ENCODE measurements at places on chromosomes 3 and 15. TPM values are rescaled to one million over a fixed set of nuclear protein-coding genes. Genes with fewer than 3 reads are reported as not detected.

Gene ETV5
- total RNA-seq = 17.6 TPM

Gene RLBP1
- total RNA-seq = not detected

Gene CPNE4
- 68.2 TPM for total RNA-seq

Gene HRH1
- total RNA-seq = 0.50 TPM

Gene MYLK
- total RNA-seq = 345 TPM

Gene SERPINI2
- 3.1 TPM for total RNA-seq

Gene ADPGK
- 74.6 TPM for total RNA-seq

Gene THAP10
- 3.2 TPM for total RNA-seq

GRCh38 chr3:12138044-12138443 lies 20.7 kb downstream of the TIMP4 start:
- no peak for DNase-seq
- no peak overlapping the region for H3K4me3 ChIP-seq
- H3K27ac ChIP-seq = no peak overlapping the region
- H3K36me3 ChIP-seq = no peaks in the 10 kb centered on the region
- H3K4me1 ChIP-seq = no peaks in the 10 kb centered on the region
- no peaks in the 10 kb centered on the region for H3K27me3 ChIP-seq

DNA sequence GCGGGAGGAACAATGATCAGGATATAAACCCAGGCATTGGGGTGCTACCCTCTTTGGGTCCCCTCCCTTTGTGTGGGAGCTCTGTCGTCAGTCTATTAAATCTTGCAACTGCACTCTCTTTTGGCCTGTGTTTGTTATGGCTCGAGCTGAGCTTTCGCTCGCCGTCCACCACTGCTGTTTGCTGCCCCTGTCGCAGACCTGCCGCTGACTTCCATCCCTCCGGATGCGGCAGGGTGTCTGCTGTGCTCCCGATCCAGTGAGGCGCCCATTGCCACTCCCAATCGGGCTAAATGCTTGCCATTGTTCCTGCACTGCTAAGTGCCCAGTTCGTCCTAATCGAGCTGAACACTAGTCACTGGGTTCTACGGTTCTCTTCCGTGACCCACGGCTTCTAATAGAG lies 1443.7 kb upstream of the CADM2 start:
- no peak overlapping the region for H3K4me3 ChIP-seq
- no peaks in the 10 kb centered on the region for H3K36me3 ChIP-seq

- H3K36me3 ChIP-seq = no peaks in the 10 kb centered on the region
- no peak overlapping the region for H3K27ac ChIP-seq
- H3K4me1 ChIP-seq = no peaks in the 10 kb centered on the region
- no peaks in the 10 kb centered on the region for H3K27me3 ChIP-seq
These were observed 8.4 kb upstream of the GP5 start for GRCh38 chr3:194407423-194407822.

DNA sequence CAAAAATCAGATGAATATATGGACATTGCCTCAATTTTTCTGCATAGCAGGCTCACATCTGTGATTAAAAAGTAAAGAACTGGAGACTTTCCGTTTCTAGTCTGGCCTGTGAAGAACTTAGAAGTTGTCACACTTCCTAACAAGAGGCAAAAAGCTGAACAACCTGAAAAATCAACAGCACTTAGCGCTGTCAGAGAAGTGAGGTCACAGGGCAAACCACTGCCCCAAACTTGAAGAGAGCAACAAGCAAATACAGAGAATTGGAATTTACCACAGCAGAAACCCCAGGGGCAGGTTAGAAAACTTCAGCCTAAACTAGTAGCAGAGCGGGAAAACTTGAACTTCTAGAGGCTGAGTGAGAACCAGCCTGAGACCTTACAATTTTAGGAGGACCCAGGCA lies 38.9 kb downstream of the CCDC54 start:
- no peak overlapping the region for H3K4me3 ChIP-seq
- DNase-seq = no peak
- no peaks in the 10 kb centered on the region for H3K36me3 ChIP-seq
- no peaks in the 10 kb centered on the region for H3K27me3 ChIP-seq
- no peaks in the 10 kb centered on the region for H3K4me1 ChIP-seq

DNA sequence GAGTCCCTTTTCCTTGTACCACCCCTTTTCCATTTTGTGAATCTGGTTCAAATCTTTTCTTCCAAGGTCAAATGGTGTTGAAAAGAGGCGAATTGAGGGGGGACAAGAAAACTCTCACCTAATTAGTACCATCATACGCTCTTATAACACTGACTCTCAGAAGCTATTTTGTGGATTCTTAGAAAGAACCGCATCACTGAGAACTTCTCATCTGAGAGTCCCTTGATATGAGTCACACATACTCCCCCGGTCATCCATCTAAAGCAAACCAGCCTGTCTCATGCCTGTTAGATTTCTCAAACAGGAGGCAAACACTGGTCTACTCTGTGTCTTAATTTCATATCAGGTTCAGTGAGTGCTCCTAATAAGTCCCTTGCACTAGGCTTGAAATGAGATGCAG lies 76.5 kb upstream of the SPRED1 start:
- no peaks in the 10 kb centered on the region for H3K36me3 ChIP-seq
- no peak for DNase-seq
- no peaks in the 10 kb centered on the region for H3K4me1 ChIP-seq
- no peaks in the 10 kb centered on the region for H3K27me3 ChIP-seq
- H3K4me3 ChIP-seq = no peak overlapping the region

DNA sequence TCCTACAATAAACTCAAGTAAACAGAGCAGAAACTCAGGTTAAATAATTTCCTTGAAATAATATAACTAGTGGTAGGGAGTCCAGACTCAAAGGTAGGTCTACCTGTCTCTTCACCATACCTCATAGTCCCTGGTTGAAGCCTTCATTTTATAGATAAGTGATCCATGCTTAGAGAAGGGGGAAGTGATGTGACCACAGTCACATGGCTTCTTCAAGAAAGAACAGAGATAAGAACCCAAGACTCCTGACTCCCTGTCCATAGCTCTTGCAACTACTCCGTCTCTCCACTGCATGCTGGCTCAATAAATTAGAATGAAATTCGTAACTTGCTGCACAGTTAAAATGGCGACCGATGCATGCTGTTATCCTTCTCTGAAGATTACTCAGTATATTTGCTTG lies 11.0 kb upstream of the C15orf61 start:
- peaks cover 2% of the 10 kb centered on the region for H3K36me3 ChIP-seq
- DNase-seq = no peak
- H3K4me1 ChIP-seq = no peaks in the 10 kb centered on the region
- no peaks in the 10 kb centered on the region for H3K27me3 ChIP-seq
- H3K4me3 ChIP-seq = no peak overlapping the region
- H3K27ac ChIP-seq = no peak overlapping the region

DNA sequence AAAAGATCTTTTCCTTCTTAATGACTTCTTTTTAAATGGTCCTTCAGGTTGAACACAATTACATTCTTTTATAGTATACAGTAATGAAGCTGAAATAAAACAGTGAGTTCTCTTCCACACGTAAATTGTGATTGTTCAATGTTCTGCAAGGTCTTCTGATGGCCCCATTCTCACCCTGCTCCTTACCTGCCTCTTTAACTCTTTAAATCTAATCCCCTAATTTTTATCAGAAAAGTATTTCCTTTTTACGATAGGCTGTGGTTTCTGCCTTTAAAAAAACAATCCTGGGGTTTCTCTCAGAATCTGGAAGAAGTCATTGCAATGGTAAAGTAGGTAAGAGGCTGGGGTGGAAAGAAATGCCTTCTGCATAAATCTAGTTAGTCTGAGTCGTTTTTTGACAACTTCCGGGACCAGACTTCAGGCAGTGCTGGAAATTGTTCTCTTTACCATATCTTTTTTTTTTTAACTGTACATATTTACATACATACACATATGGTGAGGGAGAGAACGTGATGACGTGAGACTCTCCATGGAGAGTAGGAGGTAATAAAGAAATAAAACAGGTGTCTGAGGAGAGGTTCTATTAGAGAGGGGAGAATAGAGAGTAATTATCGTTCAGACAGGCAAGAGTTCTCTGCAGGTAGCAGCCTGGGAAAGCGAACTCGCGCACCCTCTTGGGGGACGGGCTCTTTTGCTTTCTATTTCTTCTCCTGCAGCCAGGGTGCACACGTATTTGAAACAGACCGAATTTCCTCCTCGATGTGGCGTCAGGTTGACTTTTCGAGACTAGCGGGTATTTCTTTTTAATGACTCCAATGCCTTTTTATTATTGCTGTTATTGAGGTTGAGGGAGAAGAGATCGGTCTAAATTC lies at the start of gene SIDT1:
Gene SIDT1, plus strand, starts transcription at position 730 of the 872 bp plus-strand sequence. CDS start 467 bp downstream, outside the sequence.
- no peaks in the 10 kb centered on the region for H3K36me3 ChIP-seq
- DNase-seq = peak; percentile 69
- no peaks in the 10 kb centered on the region for H3K27me3 ChIP-seq
- H3K4me1 ChIP-seq = no peaks in the 10 kb centered on the region

DNA sequence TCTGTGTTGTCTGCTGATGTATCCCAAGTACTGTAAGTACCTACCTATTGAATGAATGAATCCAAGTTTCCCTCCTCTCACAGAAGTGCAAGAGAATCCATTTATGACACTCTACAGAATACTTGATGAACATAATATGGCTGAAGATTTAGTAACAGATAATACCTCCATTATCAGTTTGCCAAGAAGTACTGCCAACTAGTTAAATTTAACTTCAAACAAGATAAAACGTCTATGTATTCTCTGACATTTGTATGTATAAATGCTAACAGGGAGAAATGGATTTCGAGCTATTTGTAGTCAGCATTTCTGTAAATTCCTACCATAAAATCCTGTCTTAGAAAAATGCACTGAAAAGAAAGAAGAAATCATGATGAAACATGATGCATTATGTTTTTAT lies 217.6 kb downstream of the STT3B start:
- no peaks in the 10 kb centered on the region for H3K4me1 ChIP-seq
- H3K27me3 ChIP-seq = no peaks in the 10 kb centered on the region
- no peak for DNase-seq
- no peak overlapping the region for H3K27ac ChIP-seq

DNA sequence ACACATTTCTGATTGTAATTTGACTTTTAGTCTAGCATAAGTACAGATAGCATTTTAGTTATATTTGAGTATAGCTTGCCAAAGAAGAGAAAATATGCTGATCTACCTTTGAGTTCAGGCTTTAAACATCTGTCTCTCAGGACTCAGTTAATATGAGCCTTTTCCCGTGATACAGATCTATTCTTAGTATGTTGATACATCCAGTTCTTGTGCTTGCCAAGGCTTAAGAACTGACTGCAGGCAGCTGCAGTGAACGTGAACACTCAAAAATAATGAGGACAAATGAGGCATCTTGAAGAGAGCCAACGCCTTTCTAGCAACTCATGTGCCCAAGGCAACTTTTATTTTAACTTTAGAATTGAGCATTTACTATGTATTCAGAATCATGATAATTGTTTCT lies 325.5 kb downstream of the SI start:
- no peak for DNase-seq
- H3K4me3 ChIP-seq = no peak overlapping the region
- H3K27me3 ChIP-seq = no peaks in the 10 kb centered on the region
- H3K4me1 ChIP-seq = no peaks in the 10 kb centered on the region
- H3K36me3 ChIP-seq = no peaks in the 10 kb centered on the region

- H3K36me3 ChIP-seq = no peaks in the 10 kb centered on the region
- no peak overlapping the region for H3K4me3 ChIP-seq
- no peaks in the 10 kb centered on the region for H3K27me3 ChIP-seq
- no peak overlapping the region for H3K27ac ChIP-seq
These were observed 8.3 kb downstream of the ITPR1 start for GRCh38 chr3:4501437-4501836.

DNA sequence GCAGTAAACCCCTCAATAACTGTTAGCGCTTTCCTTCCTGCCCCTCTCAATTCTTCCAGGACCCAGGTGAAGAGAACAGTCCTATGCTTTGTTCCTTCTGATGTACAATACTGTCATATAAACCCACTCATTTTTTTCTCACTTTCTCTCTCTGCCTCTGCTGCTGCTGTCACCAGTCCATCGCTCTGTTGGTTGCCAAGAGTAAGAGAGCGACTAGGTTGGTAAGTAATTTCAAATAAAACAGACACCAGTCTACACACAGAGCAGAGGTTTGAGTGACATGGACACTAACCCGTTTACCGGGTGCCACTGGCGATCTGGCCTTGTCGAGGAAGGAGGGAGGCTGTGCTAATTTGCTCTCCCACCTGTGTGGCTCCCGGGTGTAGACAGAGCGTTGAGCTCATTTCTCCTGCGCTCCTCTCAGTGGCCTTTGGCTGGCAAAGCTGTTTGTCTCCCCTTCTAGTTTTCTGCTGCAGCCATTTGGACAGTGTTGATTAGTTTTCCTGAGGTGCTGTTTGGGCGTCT lies 215.4 kb downstream of the THSD4 start:
- no peaks in the 10 kb centered on the region for H3K36me3 ChIP-seq
- H3K4me3 ChIP-seq = no peak overlapping the region
- no peaks in the 10 kb centered on the region for H3K27me3 ChIP-seq
- DNase-seq = no peak
- H3K4me1 ChIP-seq = no peaks in the 10 kb centered on the region

GRCh38 chr15:31953478-31953877 lies 76.8 kb upstream of the CHRNA7 start:
- H3K4me3 ChIP-seq = no peak overlapping the region
- H3K27ac ChIP-seq = no peak overlapping the region
- H3K4me1 ChIP-seq = no peaks in the 10 kb centered on the region

- DNase-seq = no peak
- no peaks in the 10 kb centered on the region for H3K4me1 ChIP-seq
- H3K4me3 ChIP-seq = no peak overlapping the region
- H3K27ac ChIP-seq = no peak overlapping the region
- no peaks in the 10 kb centered on the region for H3K27me3 ChIP-seq
These were observed 19.5 kb downstream of the LNP1 start for GRCh38 chr3:100420885-100421284.

DNA sequence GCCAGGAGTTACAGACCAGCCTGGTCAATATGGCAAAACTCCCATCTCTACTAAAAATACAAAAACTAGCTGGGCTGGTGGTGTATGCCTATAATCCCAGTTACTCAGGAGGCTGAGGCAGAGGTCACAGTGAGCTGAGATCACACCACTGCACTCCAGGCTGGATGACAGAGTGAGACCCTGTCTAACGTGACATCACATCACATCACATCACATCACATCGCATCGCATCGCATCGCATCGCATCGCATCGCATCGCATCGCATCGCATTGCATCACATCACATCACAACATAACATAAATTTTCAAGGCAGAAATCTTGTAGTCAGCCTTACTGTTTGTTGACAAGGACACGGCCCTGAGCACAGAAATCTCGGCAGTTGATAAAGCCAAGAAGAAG lies 44.4 kb downstream of the RBM6 start:
- H3K4me3 ChIP-seq = no peak overlapping the region
- no peak overlapping the region for H3K27ac ChIP-seq
- DNase-seq = no peak
- no peaks in the 10 kb centered on the region for H3K4me1 ChIP-seq

All from prostate gland (tissue), 2 donors.